Fibroblast of skin of abdomen (primary cell): ENCODE measurements at places on chromosomes 6 and 20.
A peak's percentile ranks its signal among the peaks of the same experiment; 100 is the strongest.

- DNase-seq, result no peak
These were observed 13.9 kb downstream of the PLCB4 start for GRCh38 chr20:9082741-9083140.

- peak; percentile 49 for DNase-seq
These were observed 285.3 kb upstream of the MANEA start for GRCh38 chr6:95292011-95292410.

GRCh38 chr20:46420878-46421277 lies 14.5 kb upstream of the ELMO2 start:
- no peak for DNase-seq

- DNase-seq, result peak; percentile 63
These were observed 113.5 kb downstream of the TOX2 start for GRCh38 chr20:44028003-44028730.

GRCh38 chr6:146871611-146872425 lies 273.0 kb downstream of the ADGB start:
- DNase-seq, result peak; percentile 76

DNA sequence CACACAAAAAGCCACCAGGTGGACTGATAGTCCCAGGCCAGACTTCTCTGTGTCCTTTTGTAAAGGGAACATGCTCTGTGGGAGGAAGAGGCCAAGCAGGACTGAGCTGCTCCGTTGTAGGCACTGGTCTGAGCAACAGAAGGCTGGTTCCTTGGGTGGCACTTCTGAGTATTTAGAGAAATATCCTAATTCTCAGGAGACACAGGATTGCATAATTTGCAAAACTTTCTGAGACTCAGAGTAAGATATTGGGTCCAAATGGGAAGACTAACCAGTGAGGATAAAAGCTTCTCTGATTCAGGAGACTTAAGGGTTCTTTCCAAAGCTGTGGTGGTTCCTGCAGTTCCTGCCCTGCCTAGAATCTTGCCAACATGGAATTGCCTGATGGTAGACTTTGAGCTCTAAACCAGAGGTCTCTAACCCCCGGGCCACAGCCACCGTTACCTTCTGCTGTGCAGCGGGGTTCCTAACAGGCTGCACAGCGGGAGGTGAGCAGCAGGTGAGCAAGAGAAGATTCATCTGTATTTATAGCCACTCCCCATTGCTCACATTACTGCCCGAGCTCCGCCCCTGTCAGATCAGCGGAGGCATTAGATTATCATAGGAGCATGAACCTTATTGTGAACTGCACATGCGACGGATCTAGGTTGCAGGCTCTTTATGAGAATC lies 107.0 kb downstream of the OLIG3 start:
- no peak for DNase-seq

DNA sequence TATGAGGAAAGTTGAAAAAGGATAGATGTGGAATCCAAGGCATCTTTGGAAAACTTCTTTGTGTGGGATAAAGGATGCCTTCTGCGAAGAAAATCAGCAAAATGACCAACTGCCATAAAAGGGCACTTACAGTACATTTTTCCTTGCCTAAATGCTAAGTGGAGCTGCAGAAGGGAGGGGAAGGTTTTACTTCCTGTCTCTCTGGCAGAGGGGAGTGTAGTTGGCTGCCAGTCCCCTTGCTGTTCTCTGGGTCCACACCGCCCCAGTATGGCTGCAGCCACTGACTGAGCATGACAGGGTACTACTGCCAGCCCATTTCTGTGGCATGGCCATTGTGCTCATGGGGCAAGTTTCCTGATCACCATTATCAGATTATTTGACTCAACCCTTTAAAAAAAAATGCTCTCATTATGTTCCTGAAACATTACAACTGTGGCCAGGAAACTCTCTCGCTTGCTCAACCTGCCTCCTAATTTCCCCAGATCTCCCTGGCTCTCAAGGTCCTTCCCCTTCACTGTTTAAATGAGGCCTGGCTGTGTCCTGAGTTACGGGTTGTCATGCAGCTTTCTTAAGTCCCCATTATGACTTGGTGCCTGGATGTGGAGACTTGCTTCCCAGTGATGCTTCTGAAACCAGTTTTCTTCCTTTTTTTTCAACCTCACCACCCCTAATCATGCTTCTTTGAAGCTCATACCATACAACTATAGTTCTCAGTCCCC lies 34.5 kb upstream of the FAM184A start:
- DNase-seq, result no peak

DNA sequence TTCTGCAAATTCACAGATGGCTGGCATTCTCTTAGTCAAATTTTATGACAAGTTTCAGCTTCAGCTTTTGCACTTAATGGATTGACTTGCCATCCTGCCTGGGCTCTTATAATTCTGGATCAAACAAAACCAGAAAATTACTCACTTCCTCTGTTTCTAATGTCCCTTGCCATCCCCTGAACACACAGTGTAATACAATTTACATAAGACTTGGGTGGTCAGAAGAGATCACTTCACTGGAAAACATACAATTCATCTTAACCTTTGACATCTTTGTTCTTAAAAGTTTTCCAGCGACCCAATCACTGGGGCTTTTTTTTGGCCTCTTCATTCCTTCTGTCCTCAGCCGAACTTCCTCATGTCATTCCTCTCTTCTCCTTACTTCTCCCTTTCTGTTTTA lies 199.0 kb downstream of the ARHGAP18 start:
- peak; percentile 36 for DNase-seq

DNA sequence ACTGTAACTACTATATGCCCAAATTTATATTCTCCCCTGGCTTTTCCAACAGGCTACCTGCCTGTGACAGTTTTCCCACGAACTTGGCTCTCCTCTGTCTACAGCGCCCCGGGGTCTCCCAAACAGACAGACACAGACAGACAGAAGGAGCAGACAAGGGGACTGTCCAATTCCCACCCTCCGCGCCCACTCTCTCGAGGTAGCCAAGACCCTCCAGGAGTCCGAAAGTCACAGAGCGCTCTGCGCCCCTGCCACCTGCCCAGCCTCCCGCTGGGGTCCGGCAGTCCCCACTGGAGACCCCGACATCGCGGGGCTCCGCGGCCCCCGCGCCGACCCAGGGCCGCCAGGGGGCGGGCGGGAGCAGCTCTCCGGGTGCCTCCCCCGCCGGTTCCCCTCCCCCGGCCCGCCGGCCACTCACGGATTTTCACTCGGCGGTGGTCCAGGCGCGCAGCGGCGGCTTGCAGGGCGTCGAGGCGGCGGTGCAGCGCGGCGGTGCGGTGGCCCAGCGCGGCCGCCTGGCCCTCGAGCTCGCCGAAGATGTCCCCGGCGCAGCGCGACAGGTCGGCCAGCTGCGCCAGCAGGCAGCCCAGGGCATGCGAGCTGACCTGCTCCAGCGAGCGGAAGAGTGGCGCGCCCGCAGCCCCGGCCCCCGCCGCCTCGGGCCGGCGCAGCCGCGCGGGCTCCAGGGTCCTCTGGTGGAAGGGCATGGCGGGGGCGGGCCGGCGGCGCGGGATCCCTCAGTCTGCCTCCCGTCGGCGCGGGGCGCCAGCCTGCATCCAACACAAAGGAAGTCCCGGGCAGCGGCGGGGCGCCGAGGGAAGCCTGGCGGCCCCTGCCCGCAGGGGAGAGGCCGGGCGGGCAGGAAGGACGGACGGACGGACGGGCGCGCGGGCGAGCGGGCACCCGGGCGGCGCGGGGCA lies 81.3 kb upstream of the CCDC28A start:
- peak; percentile 69 for DNase-seq

DNA sequence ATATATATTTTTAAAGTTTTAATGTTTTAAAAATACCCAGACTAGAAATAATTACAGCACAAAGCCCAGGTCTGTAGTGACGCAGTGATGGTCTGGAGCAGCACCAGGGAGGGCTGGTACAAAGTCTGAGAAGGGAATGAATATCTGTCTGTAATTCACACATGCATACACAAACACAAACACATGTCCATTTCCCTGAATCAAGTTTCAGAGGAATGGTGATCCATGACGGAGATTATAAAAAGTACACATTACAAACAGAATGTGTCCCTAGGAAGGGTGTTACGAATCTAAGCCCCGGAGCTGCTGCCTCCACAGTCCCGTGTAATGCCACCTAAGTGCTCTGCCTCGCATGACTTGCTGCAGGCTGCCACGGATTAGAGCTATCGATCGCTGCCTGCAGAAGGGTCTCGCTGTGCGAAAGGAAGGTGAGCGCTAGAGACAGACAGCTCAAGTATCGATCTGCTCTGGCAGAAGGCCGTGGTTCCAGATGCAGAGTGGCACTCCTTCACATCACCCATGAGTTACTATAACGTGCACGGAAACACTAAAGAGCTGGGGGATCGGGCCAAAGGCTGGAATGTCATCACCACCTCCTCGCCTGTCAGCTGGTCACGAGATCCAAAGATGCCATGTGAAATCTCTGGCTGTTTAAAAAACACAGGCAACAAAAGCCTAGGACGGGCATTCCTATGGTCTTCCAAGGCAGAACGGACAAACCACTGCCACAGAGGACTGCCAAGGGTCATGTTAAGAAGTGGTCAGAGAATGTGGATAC lies 87.1 kb downstream of the INSM1 start:
- no peak for DNase-seq

- no peak for DNase-seq
These were observed 38.3 kb upstream of the SAMHD1 start for GRCh38 chr20:36989797-36990196.

GRCh38 chr20:652615-653109 lies 338 bp downstream of the SRXN1 start:
- DNase-seq, result no peak

GRCh38 chr6:42396720-42397119 lies 55.0 kb downstream of the TRERF1 start:
- no peak for DNase-seq

- no peak for DNase-seq
These were observed 354.1 kb upstream of the CDH4 start for GRCh38 chr20:60897976-60898375.

GRCh38 chr6:43883847-43884651 lies 114.0 kb downstream of the VEGFA start:
- DNase-seq, result no peak

- peak; percentile 37 for DNase-seq
These were observed 7.6 kb downstream of the TREM1 start for GRCh38 chr6:41278699-41279405.

DNA sequence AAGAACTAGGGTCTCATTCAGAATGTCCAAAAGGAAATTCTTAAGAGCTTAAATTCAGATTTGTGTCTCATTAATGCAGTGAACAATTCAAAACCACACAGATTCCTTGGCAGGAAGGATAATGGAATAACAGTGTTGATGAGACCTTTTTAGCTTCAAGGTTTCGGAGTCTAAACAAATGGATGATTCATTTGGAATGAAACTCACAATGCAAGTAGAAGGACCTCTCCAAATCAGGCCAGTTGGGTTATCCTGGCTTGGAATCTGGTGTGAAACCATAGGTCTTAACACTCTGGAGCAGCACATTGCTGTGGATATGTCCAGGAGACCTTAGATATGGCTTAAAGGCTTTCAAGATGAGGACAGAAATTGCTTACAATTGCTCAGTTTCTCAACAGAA lies 44.9 kb downstream of the KCTD20 start:
- DNase-seq, result peak; percentile 18

DNA sequence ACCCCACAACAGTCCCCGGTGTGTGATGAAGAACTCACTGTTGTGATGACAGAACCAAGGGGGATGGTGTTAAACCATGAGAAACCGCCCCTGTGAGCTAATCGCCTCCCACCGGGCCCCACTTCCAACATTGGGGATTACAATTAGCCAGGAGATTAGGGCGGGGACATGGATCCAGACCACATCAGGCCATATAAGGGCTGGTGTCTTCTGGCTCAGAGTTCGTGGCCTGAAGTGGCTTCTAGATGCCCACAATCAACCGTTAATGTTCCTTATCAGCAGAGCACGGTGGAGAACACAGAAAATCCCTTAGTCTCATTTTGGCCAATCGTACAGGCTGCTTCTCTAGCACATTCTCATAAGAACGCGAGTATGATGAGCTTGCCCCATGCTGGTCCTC lies 10.9 kb upstream of the MAS1 start:
- no peak for DNase-seq

- no peak for DNase-seq
These were observed 31.5 kb upstream of the TOP1 start for GRCh38 chr20:40997116-40997515.

- peak; percentile 66 for DNase-seq
These were observed 193.3 kb downstream of the SASH1 start for GRCh38 chr6:148535976-148536375.

DNA sequence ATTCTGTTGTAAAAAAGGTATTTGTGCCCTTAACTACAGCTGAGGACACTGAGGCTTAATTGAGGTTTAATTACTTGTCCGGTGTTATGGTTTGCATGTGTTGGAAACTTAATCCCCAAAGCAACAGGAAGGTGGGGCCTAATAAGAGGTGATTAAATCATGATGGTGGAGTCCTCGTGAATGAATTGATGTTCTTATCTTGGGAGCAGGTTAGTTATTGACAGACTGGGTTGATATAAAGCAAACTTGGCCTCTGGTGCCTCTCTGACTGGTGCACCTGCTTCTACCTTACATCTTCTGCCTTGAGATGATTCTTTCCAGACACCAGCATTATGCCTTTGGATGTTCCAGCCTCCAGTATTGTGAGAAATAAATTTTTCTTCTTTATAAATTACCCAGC lies 306.5 kb upstream of the HS3ST5 start:
- DNase-seq, result no peak

DNA sequence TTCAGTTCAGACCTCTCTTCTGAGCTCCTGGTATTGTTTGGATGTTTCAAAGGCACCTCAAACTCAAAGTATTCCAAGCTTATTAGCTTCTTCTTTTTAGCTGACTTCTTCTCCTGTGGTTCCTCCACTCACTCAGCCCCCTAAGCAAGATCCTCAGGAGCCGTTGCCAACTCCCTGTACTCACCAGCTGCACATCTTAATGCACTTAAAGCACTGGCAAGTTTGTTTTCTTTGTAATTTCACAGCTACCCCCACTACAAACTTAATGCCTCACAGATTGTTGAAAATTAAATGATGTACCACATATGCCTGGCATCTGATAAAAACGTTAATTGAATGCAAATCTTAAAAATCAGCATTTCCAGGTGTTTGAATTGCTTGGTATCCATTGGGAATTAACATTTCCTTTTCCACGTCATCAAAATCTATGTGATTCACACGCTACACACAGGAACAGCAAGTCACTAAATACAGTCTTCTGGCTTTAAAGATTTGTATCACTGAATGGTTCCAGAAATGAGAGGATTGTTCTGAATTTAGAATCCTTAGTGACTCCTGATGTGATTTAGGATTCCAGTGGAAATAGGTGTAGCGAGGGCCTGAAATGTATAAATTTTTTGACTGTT lies 24.5 kb downstream of the CALHM6 start:
- peak; percentile 33 for DNase-seq

GRCh38 chr6:89146718-89147700 lies 1.2 kb downstream of the PM20D2 start:
- peak; percentile 67 for DNase-seq

DNA sequence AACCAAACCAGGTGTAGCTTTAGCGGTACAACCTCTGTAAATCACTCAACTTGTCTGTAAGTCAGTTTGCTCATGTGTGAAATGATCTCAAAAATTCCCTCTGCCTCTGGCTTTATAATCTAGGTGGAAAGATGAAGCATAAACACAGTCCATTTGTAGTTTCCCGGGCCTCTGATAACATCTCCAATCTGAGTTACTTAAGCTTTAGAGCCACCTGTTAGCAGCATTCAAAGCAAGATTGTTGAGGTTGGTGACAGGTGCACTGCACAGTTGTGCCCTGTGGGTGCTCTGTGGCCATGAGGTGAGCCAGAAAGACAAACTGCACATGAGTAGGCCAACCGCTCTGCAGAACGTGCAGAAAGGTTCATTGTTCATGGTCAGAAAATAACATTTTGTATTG lies 53.7 kb downstream of the MOCS1 start:
- no peak for DNase-seq

- no peak for DNase-seq
These were observed 21.2 kb downstream of the TNFRSF21 start for GRCh38 chr6:47288267-47289090.

- peak; percentile 43 for DNase-seq
These were observed 94.7 kb downstream of the CLIC5 start for GRCh38 chr6:45920819-45921511.

- no peak for DNase-seq
These were observed 25.8 kb upstream of the TMEM217 start for GRCh38 chr6:37283671-37284151.
